RPMI7951 (cell line): ENCODE measurements at places on chromosomes 2 and 18. TPM values are rescaled to one million over a fixed set of nuclear protein-coding genes. Genes with fewer than 3 reads are reported as not detected.

- DNase-seq: peak; percentile 8
These were observed 51.2 kb upstream of the UGP2 start for GRCh38 chr2:63790491-63790890.

DNA sequence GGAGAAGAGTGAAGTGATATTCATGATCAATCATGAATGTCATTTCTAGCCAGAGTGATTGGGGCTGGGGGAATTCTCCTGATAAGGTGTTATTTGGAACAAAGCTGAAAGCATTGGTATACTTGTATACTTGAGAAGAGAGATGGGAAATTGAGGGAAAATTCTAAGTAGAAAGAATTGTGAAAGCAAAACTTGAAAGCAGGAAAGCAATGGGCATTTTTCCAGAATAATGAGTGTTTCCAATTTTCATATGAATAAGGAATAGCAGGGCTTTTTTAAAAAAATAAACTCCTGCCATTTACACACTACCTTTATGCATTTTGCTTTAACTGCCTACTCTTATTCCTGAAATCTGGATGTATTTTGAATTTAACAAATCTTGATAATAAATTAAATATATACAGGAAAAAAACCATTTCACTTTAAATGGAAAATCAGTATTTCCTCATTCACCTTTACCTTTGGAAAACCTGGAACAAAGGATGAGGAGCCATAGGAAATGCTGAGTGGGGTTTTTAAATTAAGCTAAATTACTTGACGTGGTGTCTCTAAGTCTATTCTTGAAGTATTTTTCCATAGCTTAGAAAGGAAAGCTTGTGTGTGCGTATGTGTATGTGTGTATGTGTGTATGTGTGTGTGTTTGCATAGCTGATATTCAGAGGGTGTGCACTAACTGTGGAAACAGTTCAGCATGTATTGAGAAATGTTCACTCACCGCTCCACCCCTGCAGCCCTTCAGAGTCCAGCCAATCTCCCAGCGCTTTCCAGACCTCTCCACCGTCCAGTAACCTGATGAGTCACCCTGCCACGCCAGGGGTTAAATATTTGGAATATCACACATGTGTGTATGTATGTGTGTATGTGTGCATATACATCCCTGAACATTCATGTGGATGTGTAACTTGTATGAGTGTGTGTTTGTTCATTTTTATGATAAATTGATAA lies 427.3 kb downstream of the THSD7B start:
- DNase-seq: peak; percentile 78

DNA sequence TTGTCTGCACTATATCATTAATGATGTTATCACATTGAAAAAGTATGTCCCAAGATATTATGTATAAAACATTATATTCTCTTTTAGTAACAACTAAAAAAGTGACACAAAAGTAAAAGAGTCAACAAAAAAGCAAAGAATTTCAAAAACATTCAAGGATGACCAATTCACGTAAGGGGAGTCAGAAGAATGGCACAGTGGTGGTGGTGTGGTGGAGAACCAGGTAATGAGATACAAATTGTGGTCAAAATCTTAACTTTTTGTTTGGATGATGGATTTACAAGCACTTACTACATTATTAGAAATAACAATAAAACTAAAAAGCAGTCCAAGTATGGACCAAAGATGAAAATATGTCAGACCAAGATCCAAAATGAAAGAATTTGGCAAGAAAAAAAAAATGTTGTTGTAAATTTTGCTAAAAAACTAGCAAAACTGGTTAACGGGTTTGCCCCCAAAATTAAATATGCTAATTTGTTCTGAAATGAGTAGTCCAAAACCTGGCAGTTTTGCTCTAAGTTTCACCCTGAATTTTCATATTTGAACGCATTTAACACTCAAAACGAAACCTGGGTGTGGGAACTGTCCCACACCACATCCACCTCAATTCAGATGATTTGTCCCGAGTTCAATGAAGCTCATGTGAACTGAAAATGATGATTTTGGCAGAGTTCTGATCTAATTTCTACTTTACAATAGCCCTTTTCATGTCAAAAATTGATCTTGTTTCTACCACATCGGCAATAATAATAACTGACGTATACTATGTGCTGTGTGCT lies 135.8 kb downstream of the IKZF2 start:
- DNase-seq: no peak

GRCh38 chr2:24635181-24635580 lies 144.1 kb downstream of the NCOA1 start:
- peak; percentile 6 for DNase-seq

- no peak for DNase-seq
These were observed 29.3 kb downstream of the TRAPPC12 start for GRCh38 chr2:3408781-3409180.

- DNase-seq: no peak
These were observed 416.3 kb downstream of the LRP1B start for GRCh38 chr2:141714496-141714895.

GRCh38 chr2:165846056-165846455 lies 52.0 kb upstream of the GALNT3 start:
- DNase-seq: no peak

GRCh38 chr2:181586569-181587081 lies 70.3 kb downstream of the CERKL start:
- no peak for DNase-seq

DNA sequence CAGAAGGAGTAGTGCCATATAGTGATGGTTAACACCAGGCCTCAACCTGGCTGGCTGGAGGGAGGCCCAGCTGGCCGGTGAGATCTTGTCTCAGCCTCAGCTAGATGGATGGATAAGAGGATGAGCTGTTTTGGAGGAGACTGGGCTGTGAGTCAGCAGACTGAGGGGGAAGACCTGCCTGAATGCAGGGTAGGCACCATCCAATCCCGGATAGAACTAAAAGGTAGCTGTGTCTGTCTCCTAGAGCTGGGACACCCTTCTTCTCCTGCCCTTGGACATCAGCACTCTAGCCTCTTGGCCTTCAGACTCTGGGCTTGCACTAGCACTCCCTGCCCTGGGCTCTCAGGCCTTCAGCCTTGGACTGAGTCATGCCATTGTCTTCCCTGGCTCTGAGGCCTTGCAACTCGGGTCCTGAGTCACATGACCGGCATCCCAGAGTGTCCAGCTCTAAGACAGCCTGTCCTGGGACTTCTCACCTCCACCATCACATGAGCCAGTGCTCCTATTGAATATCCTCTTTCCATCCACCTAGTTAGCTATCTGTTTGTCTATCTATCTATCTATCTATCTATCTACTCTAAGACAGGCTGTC lies 131.3 kb downstream of the TPO start:
- DNase-seq: peak; percentile 69

DNA sequence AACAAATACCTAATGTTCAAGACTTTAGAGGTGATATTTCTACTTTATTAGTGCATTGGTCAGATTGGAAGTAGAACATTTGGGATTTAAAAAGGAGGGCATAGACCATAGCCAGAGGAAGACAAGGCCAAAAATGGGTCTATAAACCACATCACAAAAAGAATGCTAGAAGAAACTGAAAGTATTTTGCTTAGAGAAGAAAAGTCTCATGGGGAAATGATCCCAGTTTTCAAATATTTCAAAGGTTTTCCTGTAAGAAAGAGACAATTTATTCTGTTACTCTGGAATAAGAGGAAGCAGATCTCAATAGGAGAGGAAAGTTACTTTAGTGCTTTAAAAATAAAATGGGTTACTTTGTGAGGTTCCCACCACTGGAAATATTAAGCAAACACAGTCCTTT lies 341.4 kb downstream of the TNS1 start:
- no peak for DNase-seq

DNA sequence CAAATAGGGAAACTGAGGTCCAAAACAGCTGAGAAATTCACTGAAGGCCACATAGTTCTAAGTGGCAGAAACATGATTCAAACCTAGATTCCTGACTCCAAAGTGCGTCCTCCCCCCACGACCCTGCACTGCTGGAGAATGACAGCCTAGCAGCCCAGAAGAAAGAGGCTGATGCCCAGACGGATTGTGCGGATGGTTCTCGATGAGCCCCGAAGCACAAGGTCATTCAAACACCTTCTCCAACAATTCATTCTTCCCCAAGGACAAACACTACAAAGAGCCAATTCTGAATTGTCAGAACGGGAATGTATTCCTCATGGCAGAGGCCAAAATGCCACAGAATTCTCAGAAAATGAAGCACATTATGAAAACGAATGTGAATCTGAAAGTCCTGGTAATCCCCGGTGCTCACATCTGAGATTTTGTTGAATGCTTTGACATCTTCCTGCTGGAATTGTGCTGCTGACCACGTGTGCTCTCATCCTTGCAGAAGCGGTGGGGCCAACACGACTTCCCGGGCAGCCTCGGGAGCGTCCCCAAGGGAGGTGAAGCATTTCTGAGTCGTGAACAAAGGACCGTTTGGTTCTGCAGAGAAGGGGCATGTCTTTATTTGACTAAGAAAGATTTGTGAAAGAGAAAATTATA lies 337.0 kb downstream of the EIPR1 start:
- DNase-seq: peak; percentile 5

DNA sequence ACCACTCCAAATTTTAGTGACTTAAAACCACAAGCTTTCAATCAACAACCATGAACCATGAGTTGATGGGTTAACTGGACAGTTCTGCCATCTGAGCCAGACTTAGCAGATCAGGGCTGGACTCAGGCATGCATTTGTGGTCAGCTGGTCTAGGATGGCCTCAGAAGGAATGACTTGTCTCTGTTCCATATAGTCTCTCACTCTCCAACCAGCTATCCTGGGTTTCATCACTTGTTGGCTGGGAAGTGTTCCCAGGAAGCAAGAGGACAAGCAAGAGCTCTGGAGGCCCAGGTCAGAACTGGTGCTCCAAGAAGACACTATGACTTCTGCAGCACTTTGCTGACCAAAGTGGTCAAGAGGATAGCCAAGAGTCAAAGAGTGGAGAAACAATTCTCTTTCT lies 17.5 kb upstream of the MAP3K20 start:
- DNase-seq: no peak

DNA sequence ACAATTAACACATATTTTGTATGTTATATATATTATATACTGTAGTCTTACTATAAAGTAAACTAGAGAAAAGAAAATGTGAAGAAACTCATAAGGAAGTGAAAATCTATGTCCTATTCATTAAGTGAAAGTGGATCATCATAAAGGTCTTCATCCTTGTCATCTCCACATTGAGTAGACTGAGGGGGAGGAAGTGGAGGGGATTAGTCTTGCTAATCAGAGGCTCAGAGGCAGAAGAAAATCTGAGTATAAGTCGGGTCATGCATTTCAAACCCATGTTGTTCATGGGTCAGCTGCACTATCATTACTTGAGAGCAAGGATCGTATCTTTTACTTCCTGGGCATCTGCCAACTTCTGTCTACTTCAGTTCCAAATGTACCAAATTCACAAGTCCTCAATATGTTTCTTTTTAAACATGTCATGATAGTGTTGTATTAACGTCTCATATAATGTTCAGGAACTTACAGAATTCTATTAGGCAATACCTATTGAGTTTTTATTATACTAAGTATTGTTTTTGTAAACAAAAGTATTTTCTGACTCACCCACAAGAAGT lies 208.9 kb upstream of the BOD1L2 start:
- no peak for DNase-seq

DNA sequence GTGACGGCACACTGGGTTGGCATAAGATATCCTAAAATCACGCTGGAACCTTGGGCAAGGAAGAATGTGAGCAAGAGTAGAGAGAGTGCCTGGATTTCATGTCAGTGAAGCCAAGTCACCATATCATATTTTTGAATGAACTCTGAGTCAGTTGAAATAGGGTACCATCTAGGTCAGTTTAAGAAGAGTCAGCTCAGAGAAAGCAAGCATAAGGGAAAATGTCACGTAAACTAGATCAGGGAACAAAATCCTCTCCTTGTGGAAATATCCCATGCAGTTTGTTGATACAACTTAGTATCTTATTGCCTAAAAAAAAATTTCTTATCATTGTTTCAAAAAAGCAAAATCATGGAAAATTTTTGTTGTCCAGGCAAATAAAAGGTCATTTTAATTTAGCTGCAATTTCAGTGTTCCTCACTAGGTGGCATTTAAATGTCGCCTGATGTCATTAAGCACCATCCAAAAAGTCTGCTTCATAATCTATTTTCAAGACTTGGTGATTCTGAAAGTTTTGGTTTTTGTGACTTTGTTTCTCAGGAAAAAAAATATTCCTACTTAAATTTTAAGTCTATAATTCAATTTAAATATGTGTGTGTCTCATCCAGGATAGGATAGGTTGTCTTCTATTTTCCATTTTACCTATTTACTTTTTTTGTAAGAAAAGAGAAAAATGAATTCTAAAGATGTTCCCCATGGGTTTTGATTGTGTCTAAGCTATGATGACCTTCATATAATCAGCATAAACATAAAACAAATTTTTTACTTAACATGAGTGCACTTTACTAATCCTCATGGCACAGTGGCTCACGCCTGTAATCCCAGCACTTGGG lies 19.6 kb downstream of the RSAD2 start:
- DNase-seq: peak; percentile 51

DNA sequence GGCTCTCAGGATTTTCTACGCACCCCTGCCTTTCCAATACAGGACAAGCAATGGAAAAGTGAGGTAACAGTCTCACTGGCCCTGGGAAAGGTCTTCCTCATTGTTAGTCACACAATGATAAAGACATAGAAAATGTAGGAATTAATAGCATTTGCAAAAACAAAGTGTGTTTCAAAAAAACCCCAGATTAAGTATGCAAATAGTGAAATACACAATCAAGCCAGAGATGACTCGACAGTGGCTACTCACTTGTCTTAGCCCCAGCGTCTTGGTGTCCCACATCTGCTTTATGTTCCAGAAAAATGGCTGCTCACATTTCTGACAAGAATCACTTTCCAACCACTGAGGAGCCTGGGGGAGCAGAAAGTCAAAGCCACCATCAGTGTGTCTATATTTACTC lies 47.0 kb upstream of the AP1S3 start:
- DNase-seq: peak; percentile 13

- DNase-seq: no peak
These were observed 118.4 kb downstream of the ZNF407 start for GRCh38 chr18:74715865-74716712.

GRCh38 chr2:132438691-132439090 lies 22.1 kb downstream of the GPR39 start:
- peak; percentile 100 for DNase-seq

GRCh38 chr2:120231974-120232635 lies 8.9 kb upstream of the TMEM185B start:
- peak; percentile 67 for DNase-seq

DNA sequence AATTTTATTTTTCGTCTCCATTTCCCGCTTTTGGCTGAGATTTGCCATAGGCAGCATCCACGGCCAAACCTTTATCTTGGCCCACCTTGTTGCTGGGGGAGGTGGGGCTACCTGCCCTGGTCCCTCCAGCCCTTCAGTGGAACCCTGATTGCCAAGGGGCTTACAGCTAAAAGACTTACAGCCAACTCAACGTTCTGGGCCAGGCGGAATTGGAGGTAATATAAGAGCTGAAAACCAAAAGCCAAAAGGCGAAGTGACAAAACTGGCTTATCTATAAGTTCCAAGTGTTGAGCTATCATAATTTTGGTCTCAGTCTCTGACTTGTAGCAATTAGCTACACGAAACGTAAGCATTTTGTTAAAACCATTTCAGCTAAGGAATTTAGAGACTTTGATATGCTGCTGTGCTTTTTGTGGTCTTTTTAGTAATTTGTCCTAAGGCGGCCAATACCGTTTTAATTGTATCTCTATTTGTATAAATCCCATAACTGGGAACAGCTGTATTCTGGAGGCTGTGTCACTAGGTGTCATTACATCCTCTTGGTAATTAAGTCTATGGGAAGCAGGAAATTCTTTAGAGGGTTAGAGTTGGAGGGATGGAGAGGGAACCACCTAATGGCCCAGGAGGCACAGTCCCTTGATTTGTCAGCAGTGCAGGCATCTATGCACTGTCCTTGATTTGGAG lies 24.0 kb downstream of the PDCD1 start:
- DNase-seq: no peak

Gene DAW1
- 0.10 and 0.48 TPM in 2 replicates for total RNA-seq

Gene GAL3ST2
- total RNA-seq: not detected in 2 replicates

Gene WNT6
- 3.4 and 4.2 TPM in 2 replicates for total RNA-seq

Gene IL1RL2
- 0.39 TPM in 1 of 2 replicates, not detected in the other for total RNA-seq

Gene TOGARAM2
- total RNA-seq: 0.29 TPM in 1 of 2 replicates, not detected in the other
